T-helper 9 cell (primary cell): ENCODE measurements at places on chromosomes 3 and 15.

DNA sequence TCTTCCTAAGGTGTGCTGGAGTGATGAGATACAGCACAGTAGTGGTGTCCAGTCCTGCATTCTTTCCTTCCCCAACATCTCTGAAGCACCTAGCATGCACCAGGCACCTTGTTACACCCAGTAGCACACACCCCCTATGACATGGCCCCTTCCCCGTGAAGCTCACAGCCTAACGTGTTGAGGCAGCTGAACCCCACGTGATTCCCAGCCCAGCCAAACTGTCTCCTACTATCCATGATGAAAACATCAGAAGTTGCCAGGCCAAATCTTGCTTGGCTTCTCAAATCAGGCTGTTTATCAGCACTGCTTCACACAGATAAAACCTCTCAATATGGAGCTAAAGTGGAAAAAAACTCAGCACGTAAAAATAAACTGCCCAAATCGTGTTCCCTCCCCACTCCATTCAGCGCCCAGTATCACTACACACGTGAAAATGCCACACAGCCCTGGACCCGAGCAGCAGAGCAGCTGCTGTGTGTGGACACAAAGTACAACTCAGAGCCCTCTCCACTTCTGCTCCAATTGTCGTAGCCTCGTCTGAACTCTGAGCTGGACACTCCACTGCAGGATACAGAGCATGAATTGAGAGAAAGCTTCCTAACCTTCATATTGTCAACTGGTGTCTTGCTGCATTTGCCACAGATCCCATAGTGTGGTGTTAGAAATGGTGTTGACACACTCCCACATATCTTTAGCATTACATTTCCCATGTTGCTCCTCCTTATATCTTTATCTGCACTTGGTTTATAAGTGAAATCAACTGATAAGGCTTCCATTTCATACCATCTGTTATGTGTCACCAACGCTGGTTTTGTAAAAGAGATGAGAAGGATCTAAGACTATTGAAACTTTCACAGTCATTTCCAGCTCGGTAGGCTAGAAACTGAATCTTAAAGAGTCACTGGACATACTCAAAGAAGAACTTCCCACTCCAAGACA is 279.8 kb downstream of the RORA start:
- DNase-seq = no peak

GRCh38 chr15:83746231-83746630 is 92.3 kb downstream of the ADAMTSL3 start:
- DNase-seq = no peak

DNA sequence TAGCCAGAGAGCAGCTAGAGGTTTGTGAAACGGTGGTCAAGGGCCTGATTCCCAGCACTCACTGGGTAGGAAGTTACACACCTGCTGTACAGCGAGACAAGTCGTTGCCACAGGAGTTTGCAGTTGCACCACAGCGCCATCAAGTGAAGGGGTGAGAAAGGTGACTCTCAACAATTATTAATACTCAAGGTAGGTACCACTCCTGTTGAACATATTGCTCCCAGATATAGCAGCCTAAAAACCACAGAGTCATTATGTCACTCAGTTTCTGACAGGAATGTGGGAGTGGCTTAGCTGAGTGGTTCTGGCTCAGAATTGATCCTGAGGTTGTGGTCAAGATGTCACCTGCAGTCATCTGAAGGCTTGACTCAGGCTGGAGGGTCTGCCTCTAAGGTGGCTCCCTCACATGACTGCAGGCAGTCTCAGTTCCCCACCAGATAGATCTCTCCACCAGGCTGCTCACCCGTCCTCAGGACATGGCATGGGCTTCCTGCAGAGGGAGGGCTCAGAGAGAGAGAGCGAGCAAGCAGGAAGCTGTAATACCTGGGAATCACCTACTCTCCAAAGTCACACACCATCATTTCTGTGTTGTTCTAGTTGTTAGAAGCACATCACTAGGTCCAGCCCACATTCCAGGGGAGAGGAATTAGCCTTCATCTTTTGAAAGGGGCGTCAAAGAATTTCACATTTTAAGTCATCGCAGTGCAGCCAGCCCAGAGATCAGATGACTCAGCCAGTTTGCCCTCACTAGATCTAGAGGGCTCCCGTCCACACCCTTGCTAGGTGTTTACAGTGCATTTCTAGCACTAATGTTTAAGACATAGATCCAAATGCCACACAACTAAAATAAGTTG is 17.0 kb upstream of the ANO10 start:
- DNase-seq = peak; percentile 6

DNA sequence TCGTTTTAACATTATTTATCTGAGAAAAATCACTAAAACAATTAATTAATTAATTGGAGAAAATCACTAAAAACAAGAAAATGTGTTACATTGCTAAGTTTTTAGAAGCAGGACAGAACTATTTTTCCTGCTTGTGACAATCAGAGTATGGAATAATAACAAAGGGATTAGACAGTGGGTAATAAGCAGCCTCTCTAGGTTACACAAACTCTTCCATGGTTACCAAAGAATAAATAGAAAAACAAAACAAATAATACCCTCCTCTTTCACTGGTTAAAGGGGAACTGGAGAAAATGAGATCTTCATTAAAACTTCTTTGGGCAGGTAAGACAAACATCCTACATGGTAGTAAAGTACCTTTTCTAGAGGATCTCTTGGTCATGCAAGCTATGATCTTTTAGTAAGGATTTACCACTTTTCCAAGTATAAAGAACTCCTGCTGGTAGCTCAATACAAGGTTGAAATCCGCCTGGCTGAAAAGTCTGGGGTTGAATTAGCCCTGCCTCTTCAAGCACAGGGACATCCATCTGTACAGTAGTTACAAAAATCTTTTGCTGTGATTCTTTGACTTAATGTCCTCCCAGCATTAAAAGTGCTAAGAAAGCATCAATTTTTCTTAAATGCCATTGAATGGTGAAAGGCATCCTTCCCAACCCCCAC is 2.5 kb upstream of the PLCH1 start:
- no peak for DNase-seq

- DNase-seq = no peak
These were observed 80.6 kb downstream of the ARIH1 start for GRCh38 chr15:72554471-72555425.

- DNase-seq = no peak
These were observed 120.8 kb downstream of the RFTN1 start for GRCh38 chr3:16392717-16393116.

GRCh38 chr3:125960456-125961288 is 8.3 kb upstream of the ROPN1B start:
- no peak for DNase-seq

GRCh38 chr3:36842275-36842674 is 77.9 kb upstream of the DCLK3 start:
- DNase-seq = no peak

- no peak for DNase-seq
These were observed 387.3 kb downstream of the EPHA3 start for GRCh38 chr3:89494734-89495133.

DNA sequence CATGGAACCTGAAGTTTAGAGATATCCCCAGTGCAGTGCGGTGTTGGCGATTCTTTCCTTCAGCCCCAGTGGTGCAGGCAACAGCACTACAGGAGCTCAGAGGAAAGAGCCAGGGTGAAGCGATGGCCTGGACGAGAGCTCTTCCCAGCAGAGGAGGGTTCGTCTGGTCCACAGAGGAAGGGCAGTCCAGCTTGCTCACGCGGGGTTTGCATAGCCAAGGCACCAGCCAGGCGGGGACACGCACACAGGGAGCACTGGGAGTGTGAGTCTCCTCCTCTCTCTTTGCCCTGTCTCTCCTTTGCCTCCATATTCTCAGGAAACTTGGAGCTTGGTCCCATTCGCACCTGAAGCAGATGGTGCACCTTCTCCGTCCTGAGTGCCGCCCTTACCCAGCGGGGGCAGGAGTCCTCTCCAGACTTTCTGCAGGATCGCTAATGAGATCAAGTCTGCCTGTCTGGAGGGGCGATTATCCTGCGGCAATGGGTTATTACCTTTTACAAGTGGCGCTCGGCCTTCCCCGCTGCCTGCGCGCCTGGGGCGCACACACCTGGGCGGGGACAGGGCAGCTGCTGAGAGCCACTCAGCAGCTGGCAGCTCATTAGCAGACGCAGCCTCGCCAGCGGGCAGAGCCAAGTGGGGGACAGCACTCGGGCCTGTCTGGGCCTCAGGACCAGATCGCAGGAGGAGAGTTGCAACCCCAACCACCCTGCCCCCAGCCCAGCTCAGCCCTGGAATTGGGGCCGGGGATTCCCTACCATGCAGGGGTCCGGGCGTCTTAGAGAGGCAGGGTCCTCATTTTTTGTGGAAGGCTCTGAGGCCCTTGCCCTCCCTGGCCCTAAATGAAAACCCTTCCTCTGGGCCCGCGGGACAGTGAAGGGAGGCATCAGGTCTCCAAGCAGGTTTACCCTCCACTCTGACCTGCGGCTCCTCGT is 119.0 kb upstream of the MEF2A start:
- no peak for DNase-seq

GRCh38 chr3:169667166-169668071 is 3.9 kb upstream of the MECOM start:
- DNase-seq = no peak

- DNase-seq = no peak
These were observed 159.6 kb upstream of the GADL1 start for GRCh38 chr3:31054032-31054431.

DNA sequence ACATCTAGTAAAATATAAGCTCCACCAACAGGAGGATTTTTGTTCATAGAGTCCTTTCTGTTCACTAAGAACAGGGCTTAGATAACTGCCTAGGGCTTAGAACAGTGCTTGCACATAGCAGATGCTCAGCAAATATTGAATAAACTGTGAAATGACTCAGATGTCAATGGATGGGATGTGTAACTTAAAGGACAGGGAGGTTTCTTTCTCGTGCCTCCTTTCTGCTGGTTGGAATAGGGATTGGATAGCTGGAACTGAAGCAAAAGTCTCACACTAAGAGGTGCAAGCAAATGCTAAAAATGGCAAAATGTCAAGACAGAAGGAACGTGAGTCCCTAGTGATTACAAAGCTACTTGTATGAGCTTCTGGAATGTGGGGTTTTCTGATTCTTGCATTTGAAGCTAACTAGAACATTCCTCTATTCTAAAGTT is 392.8 kb upstream of the WNT5A start:
- DNase-seq = no peak

DNA sequence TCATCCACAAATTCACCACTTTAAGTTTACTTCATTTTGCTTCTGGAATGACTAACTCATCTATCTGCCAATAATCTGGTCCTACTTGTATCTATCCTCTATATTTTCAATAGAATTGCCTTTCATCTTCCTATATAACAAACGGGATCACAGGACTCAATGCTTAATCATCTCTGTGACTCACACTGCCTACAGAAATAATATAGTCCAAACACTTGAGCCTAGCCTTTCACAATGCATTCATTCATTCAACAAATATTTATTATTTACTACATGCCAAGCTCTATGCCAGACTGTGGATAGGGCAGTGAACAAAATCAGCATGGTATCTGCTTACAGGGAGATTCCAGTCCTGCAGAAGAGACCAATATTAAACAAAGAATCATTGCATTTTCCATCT is 16.6 kb upstream of the AGTR1 start:
- no peak for DNase-seq

DNA sequence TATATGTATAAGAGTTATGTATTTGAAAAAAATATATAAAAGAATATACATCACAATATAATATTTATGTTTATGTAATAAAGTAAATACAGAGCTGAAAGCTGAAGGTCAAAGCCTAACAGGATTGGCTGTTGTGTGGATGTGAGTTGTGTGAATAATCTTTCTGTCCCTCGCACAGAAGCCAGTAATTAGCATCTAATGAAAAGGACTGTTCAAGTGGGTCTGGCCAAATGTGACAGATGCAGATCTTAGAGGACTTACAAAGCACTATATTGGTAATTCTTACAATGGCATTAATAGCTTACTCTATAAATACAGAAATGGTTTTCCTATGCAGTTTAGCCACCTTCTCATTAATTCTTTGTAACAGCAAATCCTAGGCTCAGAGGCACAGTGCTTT is 2.4 kb downstream of the MKRN3 start:
- no peak for DNase-seq

- no peak for DNase-seq
These were observed at the start of gene PAQR9 for GRCh38 chr3:142963516-142964448. TSS of gene PAQR9 (minus strand) at chr3:142963674. CDS start at chr3:142963336, 338 bp downstream.

DNA sequence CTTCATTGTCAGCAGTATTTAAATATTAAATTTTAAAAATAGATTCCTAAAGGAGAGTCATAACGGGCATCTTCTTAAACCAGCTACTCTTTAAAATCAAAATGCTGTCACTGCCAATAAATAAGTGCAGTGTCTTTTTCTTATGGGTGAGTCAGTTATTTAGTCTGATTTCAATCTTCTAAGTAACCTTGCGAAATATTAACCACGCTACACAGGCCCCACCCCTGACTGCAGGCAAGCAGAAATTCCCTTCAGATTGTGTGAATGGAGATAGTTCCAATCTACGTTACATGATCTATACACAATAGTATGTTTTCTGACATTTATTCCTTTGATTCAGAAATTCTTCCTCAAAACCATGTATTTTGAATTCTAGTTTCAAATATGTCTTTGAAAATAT is 141.5 kb downstream of the GADL1 start:
- DNase-seq = no peak

GRCh38 chr3:192417017-192417416 is 310.3 kb downstream of the FGF12 start:
- DNase-seq = no peak

DNA sequence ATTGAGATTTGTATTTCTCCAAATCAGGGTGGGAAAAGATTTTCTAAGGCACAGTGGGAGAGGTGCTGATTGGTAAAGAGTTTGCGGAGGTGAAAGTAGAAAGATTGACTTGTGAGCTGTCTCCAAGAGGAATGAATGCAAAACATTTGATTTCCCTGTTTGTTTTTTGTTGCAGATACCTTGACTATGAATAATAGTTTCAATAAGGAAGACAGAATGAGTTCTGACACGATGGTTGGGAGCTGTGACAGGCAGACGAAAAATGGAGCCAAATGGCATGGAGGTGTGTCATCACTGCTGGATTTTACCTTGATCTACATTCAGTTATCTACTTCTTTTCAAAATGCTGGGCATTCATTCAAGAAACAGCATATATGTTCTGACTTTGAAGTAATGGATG is 145.1 kb downstream of the NFKBIZ start:
- no peak for DNase-seq

GRCh38 chr3:131903988-131904415 is 130.8 kb downstream of the CPNE4 start:
- no peak for DNase-seq
